ENCODE measurements at places on chromosomes 11 and 22.
A peak's percentile ranks its signal among the peaks of the same experiment; 100 is the strongest.

DNA sequence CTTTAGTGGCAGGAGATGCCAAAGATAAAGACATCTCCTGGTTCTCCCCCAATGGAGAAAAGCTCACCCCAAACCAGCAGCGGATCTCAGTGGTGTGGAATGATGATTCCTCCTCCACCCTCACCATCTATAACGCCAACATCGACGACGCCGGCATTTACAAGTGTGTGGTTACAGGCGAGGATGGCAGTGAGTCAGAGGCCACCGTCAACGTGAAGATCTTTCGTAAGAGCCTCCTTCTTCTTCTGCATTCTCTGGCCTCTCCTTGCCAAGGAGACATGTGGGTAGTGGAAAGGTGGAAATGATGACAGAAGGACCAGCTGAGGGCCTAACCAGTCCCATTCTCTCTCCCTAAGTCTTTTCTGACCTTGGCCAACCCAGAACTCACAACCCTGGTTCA is 110.1 kb upstream of the TTC12 start:
- DNase-seq, result peak; percentile 81

DNA sequence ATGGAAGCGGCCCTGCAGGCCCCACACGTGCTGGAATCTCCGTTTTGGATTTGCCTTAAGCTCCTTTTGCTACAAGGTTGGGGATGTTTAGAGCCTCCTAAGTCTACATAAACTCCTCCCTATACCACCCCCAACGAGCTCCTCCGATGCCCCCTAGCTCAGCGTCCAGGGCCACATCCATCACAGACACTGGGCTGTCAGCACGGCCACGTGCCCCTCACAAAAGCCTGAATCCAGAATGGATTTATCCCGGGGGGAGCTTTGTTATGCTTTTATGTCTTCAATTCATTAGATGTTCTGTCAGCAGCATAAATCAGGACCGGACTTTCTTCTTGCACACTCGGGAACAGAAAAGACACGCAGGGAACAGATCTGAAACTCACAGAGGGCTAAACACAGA is 52.6 kb upstream of the CD82 start:
- no peak for DNase-seq

DNA sequence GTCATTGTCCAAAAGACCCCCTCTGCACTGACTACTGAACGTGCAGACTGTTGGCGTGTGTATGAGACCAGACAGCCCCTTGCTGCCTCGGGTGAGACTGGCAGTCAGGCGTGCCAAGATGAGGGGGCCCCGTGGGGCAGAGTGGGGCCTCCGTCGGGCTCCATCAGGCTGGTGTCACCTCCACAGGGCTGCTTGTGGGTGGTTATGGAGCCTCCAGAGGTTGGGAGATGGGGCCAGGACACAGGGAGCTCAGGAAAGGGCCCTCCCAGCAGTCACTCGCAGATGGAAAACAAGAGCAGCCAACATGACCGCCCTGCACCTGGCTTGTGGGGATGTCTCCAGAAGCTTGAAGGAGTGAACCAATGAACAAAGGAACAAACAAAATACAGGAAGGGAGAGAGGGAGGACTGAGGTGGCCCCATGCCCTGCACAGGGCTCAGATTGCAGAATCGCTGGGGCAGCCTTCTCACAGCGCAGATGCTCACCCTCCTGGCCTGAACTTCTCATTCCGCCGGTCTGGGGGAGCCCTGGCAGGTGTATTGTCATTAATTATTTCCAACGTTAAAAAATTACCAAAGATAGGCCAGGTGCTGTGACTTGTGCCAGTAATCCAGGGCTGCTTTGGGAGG is 5.5 kb upstream of the PHLDA2 start:
- DNase-seq, result no peak

- DNase-seq, result no peak
Measured at GRCh38 chr11:62599901-62600300, 1.8 kb downstream of the MTA2 start.

DNA sequence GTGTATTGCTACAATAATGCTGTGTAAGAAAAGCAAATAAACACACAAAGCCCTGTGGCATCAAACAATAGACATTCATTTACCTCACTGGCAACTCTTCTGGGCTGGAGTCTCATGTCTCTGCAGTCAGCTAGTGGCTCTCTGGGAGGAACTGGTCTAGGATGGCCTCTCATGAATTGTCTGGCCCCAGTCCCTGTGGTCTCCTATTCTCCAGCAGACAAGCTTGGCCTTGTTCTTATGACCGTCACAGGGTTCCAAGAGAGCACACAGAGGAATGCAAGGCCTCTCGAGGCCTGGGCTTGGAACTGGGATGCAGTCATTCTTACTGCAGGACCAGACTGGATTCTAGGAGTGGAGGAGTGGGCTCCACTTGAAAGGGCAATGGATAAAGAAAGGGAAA is 141.2 kb upstream of the NTM start:
- no peak for DNase-seq

- DNase-seq, result peak; percentile 48
Measured at GRCh38 chr22:42586381-42586780, 28.3 kb downstream of the POLDIP3 start.

GRCh38 chr11:110186456-110186855 is 93.3 kb downstream of the ZC3H12C start:
- DNase-seq, result no peak

- DNase-seq, result no peak
Measured at GRCh38 chr22:50737728-50738648, at the start of gene ACR. Gene ACR, plus strand, starts transcription at chr22:50738204. Its CDS starts 32 bp downstream, at chr22:50738236.

DNA sequence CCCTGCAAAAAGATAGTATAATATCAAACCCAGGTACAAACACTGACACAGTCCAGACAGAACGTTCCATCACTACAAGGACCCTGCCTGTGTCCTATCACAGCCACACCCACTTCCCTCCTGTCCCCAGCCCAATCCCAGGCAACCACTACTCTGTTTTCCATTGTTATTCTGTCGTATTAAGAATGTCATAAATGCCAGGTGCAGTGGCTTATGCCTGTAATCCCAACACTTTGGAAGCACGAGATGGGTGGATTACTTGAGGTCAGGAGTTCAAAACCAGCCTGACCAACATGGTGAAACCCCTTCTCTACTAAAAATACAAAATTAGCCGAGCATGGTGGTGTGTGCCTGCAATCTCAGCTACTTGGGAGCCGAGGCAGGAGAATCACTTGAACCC is 89.0 kb downstream of the TRMU start:
- no peak for DNase-seq

- DNase-seq, result no peak
Measured at GRCh38 chr11:11866203-11866602, 24.4 kb downstream of the USP47 start.

DNA sequence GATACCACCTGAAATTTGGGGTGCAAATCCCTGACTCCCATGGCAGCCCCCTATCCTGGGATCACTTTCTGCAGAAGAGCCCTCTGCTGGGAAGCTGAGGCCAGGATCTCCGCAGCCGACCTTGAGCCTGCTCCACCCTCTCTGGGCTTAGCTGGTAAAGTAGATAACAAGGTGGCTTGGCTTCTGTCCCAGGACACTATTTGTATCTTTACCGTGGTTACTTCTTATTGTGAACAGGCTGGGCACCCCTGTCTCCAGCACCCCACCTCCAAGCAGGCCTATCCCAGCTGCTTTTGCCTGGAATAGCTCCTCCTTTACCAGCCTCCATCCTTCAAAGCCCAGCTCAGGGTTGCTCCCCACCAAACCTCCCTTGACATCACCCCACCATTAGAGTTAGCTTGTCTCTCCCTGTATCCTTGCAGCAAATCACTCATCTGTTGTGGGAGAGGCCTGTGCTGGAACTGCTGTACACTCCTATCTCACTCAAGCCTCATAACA is 35.2 kb upstream of the P2RY2 start:
- DNase-seq, result no peak

DNA sequence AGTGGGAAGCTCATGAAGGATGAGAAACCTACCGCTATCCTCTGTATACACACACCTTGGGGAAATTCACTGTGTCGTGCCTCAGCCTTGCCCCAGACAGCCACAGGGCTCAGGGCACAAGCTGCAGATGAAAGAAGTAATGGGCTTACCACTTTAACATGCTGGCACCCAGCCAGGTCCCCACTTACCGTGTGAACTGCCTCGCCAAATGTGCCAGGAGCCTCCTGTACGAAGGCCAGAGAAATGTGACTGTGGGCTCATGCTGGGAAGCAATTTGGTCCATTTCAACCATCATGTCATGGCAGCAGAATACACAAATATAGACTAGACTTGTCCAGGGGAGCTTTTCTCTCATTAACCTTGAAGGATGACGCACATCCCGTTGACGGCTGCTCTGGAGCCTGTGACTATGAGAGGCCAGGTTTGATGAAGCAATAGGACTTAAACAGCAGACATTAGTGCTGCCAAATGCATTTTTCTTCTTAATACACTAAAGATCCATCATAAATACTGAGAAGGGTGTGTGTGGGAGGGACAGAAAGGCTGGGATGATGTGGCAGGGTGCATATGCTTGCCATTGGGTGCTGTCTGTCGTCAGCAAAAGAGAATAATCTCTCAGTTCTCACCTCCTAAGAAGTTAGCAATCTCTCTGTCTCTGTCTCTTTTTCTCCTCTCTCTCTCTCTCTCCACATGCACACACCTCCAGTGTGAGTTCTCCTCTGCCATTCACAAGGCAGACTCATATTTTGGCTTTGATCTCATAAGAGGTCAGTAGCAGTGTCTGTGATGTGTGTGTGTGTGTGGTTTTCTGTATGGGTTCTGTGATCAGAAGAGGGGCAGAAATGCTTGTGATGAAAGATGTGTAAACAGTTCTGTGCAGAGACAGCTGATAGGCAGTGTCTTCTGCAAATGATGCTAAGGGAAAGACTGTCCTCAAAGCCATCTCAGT is 142.4 kb downstream of the KIRREL3 start:
- no peak for DNase-seq

GRCh38 chr11:14306481-14306880 is 52.5 kb downstream of the RRAS2 start:
- DNase-seq, result no peak

DNA sequence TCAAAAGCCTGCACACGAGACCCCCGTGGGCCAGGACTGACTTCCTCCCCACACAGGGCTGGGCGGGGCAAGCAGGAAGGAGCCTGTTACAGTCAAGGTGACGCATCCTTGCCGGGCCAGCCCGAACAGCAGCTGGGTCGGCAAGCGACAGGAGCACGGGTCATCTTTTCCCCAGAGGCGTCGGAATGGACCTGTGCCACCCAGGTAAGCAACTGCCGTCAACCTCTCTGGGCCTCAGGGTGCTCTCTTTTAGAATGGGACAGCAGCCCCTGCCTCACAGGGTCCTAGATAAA is at the start of gene CYTH4:
CYTH4 (plus strand) TSS at position 124 of the 293 bp plus-strand sequence; CDS start at position 186, 62 bp downstream.
- DNase-seq, result peak; percentile 85

GRCh38 chr22:31874821-31875220 is 69.5 kb upstream of the YWHAH start:
- no peak for DNase-seq

GRCh38 chr11:90476442-90477007 is 253.7 kb upstream of the CHORDC1 start:
- peak; percentile 68 for DNase-seq

DNA sequence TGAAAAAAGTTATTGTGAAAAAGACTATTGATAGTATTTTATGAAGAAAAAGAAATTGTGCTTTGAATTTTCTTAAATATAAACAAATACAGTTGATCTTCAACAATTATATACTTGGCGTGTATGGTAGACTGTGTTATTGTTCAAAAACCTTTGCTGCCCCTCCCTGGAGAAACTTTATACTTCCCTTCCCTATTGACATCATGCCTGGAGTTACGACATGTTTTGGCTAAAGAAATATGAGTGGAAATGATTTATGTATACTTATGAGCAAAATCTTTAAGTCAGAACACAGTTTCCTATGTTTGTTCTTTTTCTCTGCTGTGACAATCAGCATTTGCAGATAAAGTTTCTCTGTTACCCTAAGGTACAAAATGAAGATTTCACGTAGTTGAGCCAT is 243.8 kb downstream of the TMEM135 start:
- DNase-seq, result peak; percentile 41

GRCh38 chr11:68004551-68005335 is 846 bp upstream of the UNC93B1 start:
- no peak for DNase-seq

DNA sequence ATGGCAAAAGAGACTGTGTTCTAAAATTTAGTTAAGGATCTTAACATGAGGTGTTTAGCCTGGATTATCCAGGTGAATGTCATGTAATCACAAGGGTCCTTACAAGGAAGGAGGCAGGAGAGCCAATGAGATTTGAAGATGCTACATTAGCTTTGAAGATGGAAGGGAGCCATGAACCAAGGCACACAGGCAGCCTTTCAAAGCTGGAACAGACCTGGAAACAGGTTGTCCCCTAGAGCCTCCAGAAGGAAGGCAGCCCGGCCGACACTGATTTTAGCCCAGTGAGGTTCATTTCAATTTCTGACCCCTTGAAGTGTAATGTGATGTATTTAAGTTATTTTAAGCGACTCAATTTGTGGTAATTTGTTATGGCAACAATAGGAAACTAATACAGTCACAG is 195.3 kb upstream of the MTMR2 start:
- no peak for DNase-seq
